ENCODE measurements at places on chromosomes 5 and 9. TPM values are rescaled to one million over a fixed set of nuclear protein-coding genes. Genes with fewer than 3 reads are reported as not detected.

The GABRB2 gene
- 22.4 TPM for total RNA-seq

The SLC46A2 gene
- total RNA-seq = 0.22 TPM

The ARHGEF39 gene
- not detected for total RNA-seq

The DBH gene
- total RNA-seq = not detected

The RLN1 gene
- not detected for total RNA-seq

The C1QTNF3 gene
- total RNA-seq = 6.6 TPM

The GARIN3 gene
- total RNA-seq = not detected

The EEIG1 gene
- total RNA-seq = 7.9 TPM

The HEXB gene
- total RNA-seq = 152 TPM

The CFAP90 gene
- total RNA-seq = 0.33 TPM

The ADAMTS6 gene
- 1.9 TPM for total RNA-seq

The HTR1A gene
- total RNA-seq = not detected

The ALDH1A1 gene
- total RNA-seq = 57.2 TPM

The CRAT gene
- 65.1 TPM for total RNA-seq

The GGTA1 gene
- 12.4 TPM for total RNA-seq

The SLC2A8 gene
- total RNA-seq = 17.1 TPM
